ENCODE measurements at places on chromosomes 3 and 15. TPM values are rescaled to one million over a fixed set of nuclear protein-coding genes. Genes with fewer than 3 reads are reported as not detected.

DNA sequence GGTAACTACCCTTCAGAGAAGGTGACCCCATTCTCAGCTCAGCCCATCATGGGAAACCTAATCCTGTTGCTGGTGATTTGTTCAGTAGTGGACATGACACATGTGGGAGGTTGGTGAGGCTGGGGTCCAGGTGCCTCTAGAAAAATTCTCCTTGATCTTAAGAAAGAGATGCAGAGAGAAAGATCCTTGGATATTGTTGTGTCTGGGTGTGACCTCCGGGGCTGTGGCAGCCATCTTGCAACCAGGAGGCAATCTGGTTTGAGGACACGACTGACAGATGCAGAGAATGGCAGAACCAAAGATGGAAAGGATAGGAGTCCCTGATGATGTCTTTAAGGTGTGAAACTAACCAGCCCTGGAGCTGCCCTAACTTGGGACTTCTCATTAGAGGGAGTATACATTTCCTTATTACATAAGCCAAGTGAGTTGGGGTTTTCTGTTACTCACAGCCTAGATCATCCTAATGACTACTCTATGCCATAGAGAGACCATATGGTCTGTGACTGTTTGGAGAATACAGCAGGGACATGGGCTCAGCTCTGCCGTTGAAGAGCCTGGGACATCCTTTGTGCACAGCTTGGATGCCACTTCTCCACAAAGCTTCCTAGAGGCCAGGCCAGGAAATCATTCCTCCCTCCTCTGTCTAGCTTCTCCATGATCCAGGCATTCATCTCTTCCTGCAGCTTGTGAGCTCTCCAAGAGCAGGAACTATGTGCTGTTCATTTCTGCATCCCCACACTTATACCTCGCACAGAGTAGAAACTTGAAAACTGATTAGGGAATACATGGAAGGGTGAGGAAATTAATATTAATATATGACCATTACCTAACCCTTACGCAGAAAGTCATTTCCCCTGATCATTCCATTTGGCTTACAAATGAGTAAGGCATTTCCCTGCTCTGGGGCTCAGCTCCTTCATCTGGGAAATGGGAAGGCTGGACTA is 45.9 kb downstream of the HRH1 start:
- no peak for DNase-seq

GRCh38 chr15:33636234-33636633 is 325.5 kb downstream of the RYR3 start:
- no peak for DNase-seq

GRCh38 chr3:183487016-183487415 is 58.6 kb upstream of the MCF2L2 start:
- DNase-seq = no peak

DNA sequence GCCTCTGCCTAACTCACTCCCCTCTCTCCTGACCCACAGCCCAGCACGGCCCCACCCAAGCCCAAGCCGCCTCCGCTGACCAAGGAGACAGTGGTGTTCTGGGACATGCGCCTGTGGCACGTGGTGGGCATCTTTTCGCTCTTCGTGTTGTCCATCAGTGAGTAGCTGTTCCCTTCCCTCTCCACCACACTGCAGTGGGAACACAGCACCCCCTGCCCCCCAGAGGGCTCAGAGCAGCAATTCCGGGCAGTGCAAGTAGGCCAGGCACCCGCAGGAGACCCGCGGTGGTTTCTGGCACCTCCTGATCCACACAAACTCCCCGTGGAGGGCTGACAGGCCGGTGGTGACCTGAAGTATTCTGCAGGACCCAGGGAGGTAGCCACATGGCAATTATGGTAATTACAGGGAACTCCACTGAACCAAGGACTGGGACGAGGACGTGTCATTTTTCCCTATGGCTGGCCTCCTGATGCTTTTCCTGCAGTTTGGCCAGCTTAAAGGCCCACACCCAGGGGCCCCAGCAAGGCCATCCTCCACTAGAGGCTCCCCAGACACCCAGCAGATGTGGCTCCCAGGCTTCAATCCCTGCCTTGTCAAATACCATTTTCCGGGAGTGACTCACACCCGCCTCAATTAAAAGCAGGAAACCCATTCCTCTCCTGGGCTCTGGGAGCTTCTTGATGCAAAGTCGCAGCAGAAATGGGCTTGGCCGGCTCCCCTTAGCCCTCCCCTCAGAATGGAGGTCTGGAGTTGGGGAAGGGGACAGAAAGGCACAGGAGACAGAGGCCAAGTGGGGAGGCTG is 4.8 kb downstream of the TMIE start:
- no peak for DNase-seq

DNA sequence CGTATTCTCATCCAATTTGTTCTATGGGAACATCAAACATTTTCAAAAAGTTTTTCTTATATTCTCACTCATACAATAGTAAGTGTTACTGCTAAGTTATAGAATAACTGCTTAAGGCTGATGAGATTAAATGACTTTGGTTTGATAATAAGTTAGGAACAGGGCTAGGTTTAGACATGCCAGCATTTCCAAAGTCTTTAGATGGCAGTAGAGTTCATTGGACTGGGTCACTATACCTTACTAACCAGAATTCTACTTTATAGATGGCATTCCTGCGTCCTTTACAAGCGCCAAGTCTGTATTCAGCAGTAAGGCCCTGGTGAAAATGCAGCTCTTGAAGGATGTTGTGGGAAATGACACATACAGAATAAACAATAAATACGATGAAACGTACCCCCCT is 21.7 kb downstream of the PLAAT1 start:
- no peak for DNase-seq

DNA sequence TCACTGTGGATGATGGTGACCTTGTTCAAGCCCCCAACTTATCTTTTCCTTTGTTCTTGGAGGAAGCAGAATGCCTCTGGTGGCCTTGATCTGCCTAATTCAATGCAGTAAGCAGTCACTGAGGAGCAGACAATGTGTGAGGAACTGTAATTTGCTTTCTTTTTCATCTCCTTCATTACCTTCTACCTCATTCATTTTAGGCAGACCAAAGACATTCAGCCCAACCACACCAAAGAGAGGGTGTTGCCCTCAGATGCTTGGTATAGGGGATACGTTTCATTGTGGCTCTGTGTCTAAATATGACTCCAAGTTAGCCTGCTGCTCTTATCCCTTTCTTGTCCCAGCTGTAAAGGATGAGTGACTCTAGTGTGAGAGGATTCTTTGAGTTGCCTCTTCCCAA is 15.3 kb downstream of the EXOSC7 start:
- no peak for DNase-seq

DNA sequence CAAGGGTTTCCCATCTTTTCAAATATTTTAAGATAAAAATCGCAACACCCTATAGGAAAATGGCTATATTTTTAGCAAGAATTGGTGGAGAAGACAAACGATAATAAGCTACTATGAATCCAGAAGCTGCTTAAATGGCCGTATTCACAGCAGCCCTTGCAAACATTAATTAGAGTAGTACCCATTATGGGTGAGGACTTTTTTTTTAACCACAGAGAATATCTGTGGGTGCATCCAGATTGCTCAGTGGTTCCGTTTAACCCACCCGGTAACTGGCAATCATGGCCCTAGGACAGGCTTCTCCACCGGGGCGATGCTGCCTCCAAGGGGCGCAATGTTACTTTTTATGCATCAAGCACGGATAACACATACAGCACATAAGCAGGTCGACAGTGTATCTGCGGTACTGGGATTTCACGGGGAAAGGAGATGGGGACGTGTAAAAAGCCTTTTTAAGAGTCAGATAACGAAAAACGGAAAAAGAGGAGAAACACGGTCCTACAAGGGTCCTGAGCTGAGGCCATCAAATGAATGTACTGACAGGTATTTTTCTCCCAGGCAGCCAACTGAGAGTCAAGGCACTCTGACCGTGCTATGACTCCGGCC is 968 bp upstream of the TMEM266 start:
- no peak for DNase-seq

GRCh38 chr15:58471348-58471747 is 39.6 kb downstream of the LIPC start:
- no peak for DNase-seq

DNA sequence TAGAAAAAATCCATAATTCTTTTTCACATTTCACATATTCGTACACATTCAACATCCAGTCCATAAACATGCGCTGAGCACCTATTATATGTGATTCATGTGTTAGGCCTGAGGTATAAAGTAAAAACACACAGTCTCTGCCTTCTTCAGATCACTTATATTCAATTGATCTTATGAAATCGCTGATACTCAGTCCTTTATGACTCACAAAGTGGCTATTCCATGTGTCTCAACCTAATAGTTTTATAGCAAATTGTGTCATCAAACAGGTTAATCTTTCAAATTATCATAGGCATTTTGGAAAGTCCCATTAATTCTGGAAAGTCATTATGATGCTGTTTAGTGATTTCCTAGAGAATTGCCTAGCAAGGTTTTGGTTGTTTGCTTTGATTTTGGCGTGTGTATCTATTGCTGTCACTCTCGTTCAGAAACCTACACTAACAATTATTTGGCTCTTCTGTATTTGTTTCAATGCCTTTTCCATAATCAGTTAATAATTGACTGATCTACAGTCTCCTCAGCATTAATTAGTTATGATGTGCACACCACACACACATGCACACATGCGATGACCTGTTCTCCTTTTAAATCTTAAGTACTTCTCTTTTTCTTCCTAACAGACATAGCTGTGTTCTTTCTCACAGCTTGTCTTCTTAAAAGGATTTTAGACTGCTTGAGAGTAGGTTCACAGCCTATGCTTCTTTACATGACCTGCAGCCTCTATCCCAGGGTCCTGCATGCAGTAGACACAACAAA is 353.1 kb downstream of the MECOM start:
- no peak for DNase-seq

- DNase-seq = no peak
Measured at GRCh38 chr3:166283840-166284239, 446.6 kb upstream of the BCHE start.

DNA sequence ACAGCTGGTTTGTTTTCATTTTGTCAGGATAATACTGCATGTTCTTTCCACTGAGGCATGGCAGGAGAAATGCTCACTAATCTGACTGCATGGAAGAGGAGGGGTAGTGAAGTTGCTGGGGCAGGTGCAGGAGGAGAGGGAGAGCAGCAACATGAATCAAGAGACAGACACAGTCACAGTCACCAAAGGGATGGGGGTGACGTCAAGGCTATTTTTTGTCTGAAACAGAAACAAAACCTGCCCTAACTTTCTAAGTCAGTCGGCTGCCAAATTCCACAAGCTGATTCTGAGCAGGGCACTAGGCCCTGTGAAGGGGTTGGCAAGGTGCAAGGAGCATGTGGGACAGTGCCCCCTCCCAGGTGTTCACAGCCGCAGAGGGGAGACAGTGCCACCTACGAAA is 186.6 kb upstream of the NSMCE3 start:
- no peak for DNase-seq

DNA sequence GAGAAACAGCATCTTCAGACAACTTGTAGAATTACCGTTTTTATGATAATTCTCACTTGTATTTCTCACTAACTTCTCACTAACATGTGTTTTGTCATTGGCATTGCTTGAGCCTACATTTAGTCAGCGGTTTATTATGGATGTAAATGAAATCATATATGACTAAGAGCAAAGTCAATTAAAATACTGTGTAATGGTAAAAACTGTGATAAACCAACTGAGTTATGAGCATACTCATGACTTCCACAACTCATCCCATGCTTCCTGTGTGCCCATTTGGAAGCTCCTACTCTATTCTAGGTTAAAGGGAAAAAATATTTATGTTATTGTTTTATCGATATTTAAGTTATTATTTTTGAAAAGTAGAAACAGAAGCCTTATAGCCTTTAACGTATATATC is 12.8 kb downstream of the PXK start:
- no peak for DNase-seq

DNA sequence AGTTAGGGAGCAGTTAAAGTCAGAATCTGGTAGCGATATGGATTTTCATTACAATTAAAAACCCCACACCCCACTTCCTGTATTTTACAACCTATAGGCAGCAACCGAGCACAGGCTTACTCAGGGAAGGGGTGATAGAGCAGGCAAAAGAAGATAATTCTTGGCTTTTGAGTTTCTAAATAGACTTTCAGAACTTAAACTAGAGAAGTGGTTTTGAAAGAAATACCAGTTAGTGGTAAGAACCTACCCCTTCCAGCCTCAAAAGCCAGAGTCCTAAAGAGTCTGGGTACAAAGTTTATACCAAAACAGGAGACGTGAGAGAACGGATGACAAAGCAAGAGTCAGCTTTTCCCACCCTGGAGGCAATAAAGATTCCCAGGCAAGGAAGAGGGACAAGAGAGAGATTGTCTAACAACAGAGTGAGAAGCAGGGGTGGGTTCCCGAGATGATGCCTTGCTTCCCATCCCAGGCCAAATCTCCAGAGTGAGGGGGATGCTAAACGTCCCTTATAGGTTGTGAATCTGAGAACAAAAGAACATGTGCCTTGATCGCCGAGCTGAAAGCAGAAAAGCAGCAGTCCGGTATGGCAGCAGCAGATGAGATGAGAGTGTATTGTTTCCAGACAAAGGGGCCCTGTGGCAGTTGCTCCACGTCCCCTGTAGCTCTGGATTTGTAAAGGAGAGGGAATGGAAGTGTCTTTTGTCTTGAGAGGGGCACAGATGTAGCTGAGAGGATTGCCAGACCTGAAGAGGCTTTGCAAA is 36.8 kb downstream of the KLHL6 start:
- no peak for DNase-seq

DNA sequence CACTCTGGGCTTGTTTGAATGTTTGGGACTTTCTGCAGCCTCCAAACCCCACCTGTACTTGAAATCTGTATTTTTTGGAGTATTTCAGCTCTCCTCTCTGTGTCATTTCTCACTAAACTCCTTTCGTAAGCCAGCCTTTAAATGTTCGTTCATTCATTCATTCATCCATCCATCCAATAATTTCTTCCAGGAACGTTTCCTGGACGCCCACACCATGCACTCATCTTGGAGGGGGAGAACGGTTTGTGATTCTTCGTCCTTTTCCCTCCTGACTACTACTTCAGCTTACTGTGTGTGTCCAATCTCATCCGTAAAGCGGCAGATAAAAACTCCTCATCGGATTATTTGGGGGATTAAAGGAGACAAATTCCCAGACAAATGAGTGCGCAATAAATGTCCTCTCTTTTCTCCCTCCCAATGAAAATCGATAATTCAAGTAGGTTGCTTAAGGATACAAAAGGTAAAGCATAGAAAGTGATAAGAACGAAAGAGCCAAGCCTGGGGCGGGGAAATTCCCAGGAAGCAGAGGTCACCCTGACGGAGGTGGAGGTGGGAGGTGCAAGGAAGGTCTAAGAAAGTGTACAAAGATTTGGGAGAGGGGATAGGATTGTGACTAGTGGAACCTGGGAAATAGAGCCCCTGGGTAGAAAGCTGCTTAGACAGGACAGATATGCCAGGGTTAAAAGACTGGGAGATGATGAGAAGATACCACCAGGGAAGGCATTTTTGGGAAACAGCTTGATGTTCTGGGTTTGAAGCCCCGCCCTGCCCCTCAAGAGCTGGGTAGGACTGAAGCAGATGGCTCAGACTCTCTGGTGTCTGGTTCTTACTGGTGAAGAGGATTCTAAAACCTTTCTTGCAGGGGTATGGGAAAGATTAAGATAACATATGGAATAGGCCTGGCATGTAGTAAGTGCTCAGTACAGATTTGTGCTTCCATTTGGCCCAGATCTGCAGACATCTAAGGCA is 896 bp upstream of the KLHL25 start:
- no peak for DNase-seq

GRCh38 chr3:190083635-190084034 is 37.1 kb downstream of the P3H2 start:
- DNase-seq = no peak

SCAMP2 gene
- polyA plus RNA-seq = 41.9 TPM

NR2E3 gene
- 0.60 TPM for polyA plus RNA-seq

MCTP2 gene
- polyA plus RNA-seq = 36.2 TPM
